HS-5 (cell line): ENCODE measurements at places on chromosomes 2 and 18.

GRCh38 chr2:222698276-222698675, 26.8 kb downstream of the MOGAT1 start:
- no peak for DNase-seq

DNA sequence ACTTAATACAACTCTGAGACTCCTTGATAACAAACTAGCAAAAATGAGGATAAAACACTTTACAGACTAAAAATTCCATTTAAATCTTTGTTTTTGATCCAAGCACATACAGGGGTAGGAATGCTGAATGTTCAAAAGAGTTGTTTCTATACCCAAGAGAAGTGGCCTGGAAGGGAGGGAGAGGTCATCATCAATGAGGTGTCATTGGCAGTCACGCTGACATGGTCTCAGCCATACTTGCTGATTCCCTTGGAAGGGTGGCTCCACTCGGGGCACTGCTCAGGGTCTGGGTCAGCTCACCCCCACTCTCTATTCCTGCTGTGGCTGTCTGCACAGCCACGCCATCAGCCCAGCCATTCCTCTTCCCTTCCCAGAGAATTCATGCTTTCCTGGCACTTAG, 105.2 kb upstream of the PELI1 start:
- no peak for DNase-seq

DNA sequence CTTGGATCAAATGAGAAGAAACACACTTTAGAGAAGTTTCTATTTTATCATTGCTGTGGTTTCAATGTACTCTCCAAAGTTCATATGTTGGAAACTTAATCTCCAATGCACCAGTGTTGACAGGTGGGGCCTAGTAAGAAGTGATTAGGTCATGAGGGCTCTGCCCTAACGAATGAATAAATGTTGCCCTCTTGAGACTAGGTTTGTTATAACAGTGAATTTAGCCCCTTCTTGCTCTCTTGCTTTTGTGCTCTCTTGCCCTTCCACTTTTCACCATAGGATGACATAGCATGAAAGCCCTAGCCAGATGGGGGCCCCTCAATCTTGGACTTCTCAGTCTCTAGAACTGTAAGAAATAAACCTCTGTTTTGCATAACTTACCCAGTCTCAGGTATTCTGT, 664.8 kb downstream of the DCC start:
- no peak for DNase-seq

DNA sequence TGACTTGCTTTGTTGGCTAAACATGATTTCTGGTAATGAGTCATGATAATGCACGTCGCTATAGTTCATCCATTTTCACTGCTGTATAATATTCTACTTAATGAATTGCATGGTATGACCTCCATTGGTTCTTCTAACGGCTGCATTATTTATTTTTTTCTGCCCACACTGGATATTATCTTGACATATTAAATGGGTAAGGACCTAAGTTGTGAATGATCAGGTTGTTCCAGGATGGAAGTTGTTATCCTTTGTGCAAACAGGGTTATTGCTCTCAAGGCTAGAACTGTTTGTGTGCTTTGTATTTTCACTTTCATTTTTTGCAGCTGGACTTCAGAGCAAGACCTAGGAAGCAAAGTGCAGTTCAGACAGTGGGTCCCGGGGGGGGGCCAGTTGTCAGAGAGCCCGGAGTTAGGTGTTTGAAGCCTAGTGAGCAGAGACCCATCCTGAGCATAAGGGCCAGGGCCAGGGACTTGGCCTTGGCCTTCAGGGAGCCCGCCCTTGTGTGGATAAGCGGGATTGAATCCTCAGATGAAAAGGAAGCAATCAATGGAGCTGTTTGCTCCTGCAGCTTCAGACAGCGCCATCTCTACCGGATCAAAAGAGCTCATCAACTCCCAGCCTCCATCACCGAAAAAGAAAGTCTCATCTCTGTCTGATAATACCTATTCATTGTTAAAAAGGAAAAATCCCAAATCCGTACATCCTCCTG, 48.2 kb downstream of the AGAP1 start:
- no peak for DNase-seq

DNA sequence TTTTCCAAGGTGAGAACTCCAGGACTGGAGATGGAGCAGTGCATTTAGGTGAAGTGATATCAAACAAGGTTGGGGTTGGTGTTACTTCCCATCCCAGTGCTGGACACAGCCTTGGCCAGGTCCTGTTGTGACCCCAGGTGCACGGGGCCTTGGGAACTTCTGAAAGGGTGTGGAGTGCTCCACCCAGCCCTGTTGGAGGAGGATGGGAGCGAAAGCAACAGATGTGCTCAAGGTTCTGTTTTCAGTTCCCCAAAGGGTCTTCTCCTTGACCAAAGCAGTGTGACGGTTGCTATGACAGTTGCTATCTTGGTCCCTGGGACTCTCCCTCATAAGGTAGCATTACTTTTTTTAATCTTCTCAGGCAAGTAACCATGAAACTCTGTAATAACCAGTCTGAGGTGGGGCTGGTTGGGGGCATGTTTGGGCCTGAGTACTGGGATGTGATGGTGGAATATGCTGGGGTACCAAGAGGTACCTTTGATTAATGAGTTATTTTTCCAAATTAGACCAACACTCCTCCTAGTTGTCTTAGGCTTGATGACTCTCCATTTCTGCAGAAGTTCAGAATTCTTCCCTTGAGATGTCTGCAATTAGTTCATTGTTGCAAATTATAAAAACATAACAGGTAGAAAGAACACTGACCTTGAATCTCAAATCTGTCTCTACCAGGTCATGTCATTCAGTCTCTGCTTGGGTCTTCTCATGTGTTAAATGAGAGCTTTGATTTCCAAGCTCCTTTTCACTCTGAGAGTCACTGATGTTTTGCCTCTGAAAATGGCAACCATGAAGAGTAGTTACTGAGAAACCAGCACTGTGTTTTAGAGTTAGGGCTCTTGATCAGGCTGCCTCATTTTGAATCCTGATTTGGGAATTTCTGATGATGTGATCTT, 154.5 kb downstream of the RPIA start:
- no peak for DNase-seq

DNA sequence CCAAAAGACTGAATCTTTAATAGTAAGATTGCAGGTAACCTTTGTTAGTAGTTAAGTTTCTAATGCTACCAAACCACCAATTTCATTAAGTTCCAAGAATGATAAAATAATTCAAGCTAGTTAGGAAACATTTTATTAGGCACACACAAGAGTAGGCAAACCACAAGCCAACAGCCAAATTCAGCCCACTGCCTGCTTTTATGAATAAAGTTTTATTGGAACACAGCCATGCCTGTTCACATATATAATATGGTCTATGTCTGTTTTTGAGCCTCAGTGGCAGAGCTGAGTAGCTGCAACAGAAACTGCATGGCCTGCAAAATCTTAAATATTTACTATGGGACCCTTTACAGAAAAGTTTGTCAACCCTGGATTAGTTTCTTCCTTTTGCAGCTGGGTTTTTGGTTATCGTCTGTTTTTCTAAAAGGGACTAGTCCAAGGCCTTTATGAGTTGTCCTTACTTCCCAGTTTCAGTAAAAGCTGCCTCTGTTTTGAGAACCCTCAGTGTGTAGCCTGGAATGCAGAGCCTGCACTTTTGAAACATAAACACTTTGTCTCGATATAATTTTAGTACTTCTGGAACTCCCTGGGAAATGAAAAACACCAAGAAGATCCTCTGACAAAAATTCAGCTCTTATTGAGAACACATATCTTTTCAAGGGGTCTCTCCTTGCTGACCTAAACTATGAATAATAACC, 39.1 kb downstream of the FRZB start:
- no peak for DNase-seq

DNA sequence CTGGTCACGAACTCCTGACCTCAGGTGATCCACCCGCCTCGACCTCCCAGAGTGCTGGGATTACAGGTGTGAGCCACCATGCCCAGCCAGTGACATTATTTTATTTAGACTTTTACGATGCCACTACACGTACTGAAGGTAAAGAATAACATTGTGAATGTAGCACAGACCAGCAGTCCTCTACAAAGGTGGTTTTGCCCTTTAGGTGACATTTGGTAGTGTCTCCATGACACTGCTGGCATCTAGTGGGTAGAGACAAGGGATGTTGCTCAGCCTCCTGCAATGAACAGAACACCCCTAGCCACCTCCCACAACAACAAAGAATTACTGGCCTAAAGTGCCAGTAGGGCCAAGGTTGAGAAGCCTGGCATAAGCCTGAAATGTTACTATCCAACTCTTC, 69.5 kb downstream of the MYOM1 start:
- no peak for DNase-seq

GRCh38 chr2:101829429-101829828, 131.9 kb downstream of the MAP4K4 start:
- DNase-seq, result no peak

DNA sequence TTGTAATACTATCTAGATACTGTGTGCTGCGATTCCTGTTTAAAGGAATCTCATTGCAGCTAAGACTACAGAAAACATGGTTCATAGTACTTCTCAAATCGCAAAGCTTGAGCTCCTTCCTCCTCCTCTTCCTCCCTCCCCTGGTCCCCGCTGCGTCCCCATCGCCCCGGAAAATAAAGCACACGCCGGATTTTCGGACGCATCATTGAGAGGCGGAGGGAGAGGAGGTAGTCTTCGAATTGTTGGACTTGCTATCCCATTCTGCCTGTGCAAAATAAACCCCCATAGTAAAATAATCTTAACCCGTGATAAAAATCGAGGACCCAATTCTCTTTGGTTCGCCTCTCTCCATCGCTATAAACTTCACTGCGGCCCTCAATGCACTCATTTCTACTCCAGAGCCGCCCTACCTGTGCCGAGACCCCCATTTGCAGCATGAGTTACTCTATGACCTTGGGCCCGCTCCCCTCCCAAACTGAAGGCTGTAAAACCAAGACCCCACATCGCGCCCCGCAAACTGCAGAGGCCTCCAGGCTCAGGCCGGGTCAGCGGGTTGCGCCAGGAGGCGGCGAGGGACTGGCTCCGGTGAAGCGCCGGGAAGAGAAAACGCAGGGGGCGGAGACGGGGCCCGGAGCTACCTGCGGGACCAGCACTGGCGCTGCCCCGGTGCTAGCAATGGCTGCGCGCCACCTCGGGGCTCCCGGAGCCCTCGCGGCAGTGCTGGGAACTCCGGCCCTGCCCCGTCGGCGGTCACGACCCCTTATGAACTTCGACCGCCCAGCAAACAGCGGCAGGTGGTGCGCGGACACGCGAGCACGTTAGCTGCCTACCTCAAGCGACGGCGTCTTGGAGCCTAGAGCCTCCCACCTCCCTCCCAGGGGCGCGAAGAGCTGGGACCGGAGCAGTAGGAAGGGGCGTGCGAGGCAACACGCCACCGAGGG, 649 bp downstream of the ESCO1 start:
- DNase-seq, result no peak

DNA sequence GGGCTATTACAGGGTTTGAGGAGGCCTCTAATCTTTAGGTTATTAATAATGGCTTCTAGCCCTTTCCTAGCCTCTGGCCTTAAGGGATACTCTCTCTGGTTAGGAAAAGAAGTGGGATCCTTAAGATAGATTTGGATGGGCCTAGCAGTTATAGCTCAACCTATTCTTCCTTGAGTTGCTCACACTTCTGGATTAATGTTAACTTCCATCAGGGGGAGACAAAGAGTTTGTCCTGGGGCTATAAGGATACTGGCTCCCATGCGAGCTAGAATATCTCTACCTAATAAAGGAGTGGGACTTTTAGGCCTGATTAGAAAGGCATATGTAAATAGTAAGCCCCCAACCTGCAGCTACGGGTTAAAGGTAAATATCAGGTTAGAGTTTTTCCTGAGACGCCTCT, 14.3 kb upstream of the PTH2R start:
- DNase-seq, result no peak

GRCh38 chr18:13051159-13051558, 60.0 kb downstream of the CEP192 start:
- no peak for DNase-seq

- DNase-seq, result no peak
Measured at GRCh38 chr18:74748809-74749208, 151.1 kb downstream of the ZNF407 start.

DNA sequence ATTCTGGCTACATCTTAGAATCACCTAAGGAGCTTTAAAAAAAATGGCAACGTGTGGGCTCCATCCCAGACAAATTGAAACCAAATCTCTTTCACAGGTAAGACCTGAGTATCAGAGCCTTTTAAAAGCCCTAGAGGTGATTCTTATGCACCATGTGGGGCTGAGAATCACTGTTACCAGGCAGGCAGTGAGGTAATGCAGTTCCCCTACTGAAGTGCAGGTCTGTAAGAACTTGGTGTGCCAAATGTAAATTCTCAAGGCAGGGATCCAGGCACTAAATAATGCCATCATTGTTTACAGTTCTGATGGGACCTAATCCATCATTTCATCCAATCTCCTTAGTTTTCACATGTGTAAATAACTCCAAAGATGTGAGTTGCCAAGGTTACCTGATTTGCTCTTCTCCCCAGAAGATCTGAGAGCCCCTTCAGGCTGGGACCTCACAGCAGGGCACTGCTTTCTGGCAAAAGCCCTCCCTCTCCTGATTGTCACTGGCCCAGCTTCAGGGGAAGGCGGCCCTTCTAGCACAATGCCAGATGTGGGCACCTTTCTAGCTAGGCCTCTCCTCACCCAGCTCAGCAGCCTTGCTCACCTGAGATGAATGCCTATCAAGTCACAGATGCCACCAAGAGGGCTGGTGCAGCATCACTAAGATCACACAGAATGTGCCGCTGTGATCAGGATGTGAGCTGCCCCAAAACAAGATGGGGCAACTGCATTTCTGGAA, 73.6 kb upstream of the RGPD5 start:
- DNase-seq, result no peak

- no peak for DNase-seq
Measured at GRCh38 chr2:152497481-152498052, 162.6 kb downstream of the FMNL2 start.

DNA sequence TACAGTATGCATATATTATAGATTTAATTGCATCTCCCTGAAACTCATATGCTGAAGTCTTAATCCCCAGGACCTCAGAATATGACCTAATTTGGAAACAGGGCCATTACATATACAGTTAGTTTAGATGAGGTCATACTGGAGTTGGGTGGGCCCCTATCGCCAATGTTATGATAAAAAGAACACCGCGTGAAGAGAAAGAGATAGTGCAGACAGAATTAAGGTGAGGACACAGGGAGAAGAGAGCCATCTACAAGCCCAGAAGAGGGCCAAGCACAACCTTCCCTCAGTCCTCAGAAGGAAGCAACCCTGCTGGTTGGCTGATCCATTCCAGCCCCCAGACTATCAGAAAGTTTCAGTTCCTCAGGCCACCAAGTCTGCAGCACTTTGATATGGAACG, 311.9 kb upstream of the RAB6C start:
- DNase-seq, result no peak

DNA sequence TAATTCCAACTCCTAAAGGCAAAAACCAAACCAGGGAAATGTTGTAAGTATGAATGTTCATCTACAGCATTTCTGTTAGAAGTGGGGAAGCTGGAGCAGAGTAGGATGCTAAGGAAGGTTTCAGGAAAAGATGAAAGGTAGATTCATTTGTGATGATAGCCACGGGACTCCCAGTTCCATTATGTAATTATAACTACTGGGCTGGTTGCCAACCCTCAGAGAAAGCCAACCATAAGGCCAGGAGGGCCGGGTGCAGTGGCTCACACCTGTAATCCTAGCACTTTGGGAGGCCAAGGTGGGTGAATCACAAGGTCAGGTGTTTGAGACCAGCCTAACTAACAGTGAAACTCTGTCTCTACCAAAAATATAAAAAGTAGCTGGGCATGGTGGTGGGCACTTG, 288.9 kb upstream of the ETAA1 start:
- DNase-seq, result no peak

- DNase-seq, result no peak
Measured at GRCh38 chr2:98787700-98788099, 56.8 kb upstream of the MGAT4A start.
